ENCODE measurements at places on chromosomes 16 and 17.

- no peak for DNase-seq
- H3K4me1 ChIP-seq, result peaks cover 2% of the 10 kb centered on the region
- H3K4me3 ChIP-seq, result no peak overlapping the region
- H3K36me3 ChIP-seq, result no peaks in the 10 kb centered on the region
Measured at GRCh38 chr17:50853015-50853615, 13.0 kb downstream of the TOB1 start.

GRCh38 chr16:18024611-18025010 is 311.9 kb downstream of the NPIPA8 start:
- no peak overlapping the region for H3K27ac ChIP-seq
- no peaks in the 10 kb centered on the region for H3K36me3 ChIP-seq
- no peaks in the 10 kb centered on the region for H3K27me3 ChIP-seq
- no peak overlapping the region for H3K4me3 ChIP-seq
- H3K4me1 ChIP-seq, result no peaks in the 10 kb centered on the region
- no peak for DNase-seq

- H3K27ac ChIP-seq, result peak overlapping the region; percentile 82
- H3K4me3 ChIP-seq, result peak overlapping the region; percentile 23
- H3K36me3 ChIP-seq, result peaks cover 24% of the 10 kb centered on the region
- peak; percentile 78 for DNase-seq
- no peaks in the 10 kb centered on the region for H3K27me3 ChIP-seq
Measured at GRCh38 chr17:1713878-1714426, 3.8 kb upstream of the TLCD2 start.

GRCh38 chr17:1047177-1047878 is 50.4 kb downstream of the TIMM22 start:
- no peak overlapping the region for H3K4me3 ChIP-seq
- peak; percentile 85 for DNase-seq
- H3K36me3 ChIP-seq, result peaks cover 10% of the 10 kb centered on the region
- H3K4me1 ChIP-seq, result no peaks in the 10 kb centered on the region
- H3K27ac ChIP-seq, result peak overlapping the region; percentile 68

DNA sequence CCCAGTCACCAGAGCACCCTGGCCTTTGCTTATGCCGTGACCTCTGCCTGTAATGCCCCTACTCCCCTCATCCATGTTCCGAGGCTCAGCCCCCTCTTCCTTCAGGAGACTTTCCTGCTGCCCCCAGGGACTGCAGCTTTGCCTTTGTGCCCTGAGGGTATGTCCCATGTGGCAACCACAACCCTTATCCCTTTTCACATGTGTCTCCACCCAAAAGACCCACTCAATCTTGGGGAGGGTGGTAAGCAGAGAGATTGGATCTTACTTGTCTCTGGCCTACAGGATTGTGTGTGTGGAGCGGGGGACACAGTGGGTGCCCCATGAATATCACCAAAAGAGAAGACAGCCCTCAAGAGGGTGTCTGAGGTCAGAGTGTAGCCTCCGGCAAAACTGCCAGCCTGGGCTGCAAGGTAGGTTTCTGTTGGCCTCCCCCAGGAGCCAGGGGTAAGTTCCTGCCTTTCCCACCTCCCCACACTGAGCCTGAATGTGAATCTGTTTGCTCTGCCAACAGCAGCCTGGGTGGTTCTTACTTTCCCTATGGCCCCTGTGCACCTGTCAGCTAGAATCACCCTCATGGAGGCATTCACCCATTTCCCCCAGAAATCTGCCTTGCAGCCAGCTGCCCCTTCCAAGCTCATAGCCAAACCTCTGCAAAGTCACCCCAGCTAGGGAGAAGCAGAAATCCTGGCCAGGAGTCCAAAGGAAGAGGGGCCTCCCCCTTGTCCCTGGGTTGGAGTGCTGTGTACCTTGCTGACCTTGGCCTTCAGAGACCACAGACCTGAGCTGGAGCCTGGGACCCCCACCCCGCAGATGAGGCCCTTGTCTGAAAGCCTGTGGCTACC is 11.5 kb upstream of the C17orf113 start:
- no peak for DNase-seq
- H3K4me3 ChIP-seq, result no peak overlapping the region
- no peak overlapping the region for H3K27ac ChIP-seq
- no peaks in the 10 kb centered on the region for H3K36me3 ChIP-seq
- no peaks in the 10 kb centered on the region for H3K27me3 ChIP-seq
- H3K4me1 ChIP-seq, result no peaks in the 10 kb centered on the region
